Aorta (tissue), 5 donors: ENCODE measurements at places on chromosomes 3 and 15. TPM values are rescaled to one million over a fixed set of nuclear protein-coding genes. Genes with fewer than 3 reads are reported as not detected.

DNA sequence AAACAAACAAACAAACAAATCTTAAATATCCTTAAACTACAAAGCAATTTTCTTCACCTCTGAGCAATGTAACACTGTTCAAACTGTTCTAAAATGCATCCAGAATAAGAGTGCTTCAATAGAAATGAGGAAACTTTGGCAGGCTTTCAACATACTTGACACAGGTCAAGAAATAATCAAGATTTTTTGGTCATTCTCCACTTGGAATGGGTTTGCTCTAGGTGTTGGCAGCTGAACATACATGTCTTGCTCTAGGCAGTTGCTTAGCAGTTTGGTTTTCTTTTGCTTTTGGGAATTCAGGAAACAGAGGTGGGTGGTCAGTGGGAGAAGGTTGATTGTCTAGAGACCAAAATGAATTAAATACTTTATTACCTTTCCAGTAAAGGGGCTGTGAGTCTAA lies 1.4 kb upstream of the LRRC3B start:
- no peak for DNase-seq

- DNase-seq, result no peak
Measured at GRCh38 chr15:54149115-54149531, 170.9 kb downstream of the UNC13C start.

- DNase-seq, result no peak
Measured at GRCh38 chr3:127066635-127067034, 83.7 kb downstream of the PLXNA1 start.

- no peak for DNase-seq
Measured at GRCh38 chr3:52836986-52837385, 2.2 kb upstream of the MUSTN1 start.

- DNase-seq, result no peak
Measured at GRCh38 chr15:31149088-31149505, 47.6 kb upstream of the TRPM1 start.

DCLK3 gene
- 0.06 TPM for total RNA-seq

NRROS gene
- total RNA-seq, result 17.3 TPM

DNA sequence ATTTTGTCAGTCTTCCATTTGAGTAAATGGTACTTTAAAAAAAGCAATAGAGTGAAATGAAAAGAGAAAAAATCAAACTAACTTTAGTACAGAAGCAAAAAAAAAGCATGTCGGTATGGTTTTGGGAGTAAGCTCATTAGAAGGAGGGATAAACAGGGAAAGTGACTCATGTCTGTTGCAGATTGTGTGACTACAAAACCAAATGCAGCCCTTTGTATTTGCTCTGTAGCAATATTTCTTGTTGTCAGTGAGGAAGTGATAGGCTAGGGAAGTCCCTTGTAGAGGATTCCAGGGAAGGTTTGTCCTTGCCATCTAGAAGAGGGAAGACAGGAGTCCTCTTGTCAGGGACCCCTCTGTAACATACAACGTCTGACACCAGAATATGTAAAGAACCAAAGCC lies 150.5 kb upstream of the POU1F1 start:
- DNase-seq, result no peak

GRCh38 chr3:153221748-153222162 lies 59.7 kb downstream of the RAP2B start:
- no peak for DNase-seq

- DNase-seq, result no peak
Measured at GRCh38 chr15:33742306-33742705, 226.0 kb upstream of the CHRM5 start.
